ENCODE measurements at places on chromosomes 3 and 15.

GRCh38 chr15:31442699-31443111, 116.1 kb downstream of the KLF13 start:
- no peak for DNase-seq

DNA sequence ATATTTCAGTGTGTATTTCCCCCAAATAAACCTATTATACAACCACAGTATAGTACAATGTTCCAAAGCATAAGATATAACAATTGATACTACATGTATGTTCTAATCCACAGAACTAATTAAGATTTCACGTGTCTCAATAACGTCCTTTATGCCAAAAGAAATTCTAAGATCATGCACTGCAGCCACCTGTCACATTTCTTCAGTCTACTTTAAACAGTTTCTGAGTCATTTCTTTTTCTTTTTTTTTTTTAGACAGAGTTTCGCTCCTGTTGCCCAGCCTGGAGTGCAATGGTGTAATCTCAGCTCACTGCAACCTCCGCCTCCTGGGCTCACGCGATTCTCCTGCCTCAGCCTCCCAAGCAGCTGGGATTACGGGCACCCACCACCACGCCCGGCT, 190.2 kb downstream of the STAG1 start:
- DNase-seq = no peak

DNA sequence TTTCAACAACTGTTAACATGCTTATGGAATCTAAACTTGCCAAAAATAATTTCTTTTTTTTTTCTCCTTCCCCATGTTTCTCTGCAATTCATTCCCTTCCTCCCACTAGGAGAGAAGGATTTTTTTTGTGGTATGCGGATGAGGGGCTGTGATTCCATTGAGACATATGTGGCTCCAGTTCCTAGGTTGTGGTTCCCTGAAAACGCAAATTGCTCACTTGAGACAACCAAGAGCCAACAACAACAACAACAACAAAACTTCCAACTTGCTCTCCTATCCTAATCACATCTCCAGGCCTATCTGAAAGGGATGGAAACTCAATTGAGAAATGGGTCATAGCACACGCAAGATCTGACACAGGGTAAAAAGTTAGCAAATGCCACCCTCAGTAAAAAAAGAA, 406.5 kb upstream of the TGFBR2 start:
- no peak for DNase-seq

- no peak for DNase-seq
These were observed 84.5 kb upstream of the STT3B start for GRCh38 chr3:31448035-31448881.

GRCh38 chr15:73571346-73571745, 61.8 kb downstream of the NPTN start:
- peak; percentile 47 for DNase-seq

DNA sequence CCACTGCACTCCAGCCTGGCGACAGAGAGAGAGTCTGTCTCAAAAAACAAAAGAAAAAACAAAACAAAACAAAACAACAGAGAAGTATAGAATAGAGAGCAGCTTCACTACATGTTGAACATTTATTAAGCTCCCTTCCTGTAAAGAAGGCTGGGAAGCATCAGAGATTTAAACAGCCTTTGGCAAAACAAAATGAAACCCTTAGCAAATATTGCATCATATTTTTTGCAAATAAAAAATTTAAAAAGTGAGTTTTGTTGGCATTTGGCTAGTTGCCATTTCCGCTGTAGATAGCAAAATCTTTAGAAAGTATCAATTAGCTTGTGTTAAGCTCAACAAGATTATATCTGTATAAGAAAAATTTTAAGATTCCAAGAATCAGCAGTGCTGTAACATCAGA, 151.2 kb downstream of the SERPINI1 start:
- DNase-seq = no peak

GRCh38 chr3:10119376-10119775, 3.9 kb downstream of the BRK1 start:
- DNase-seq = no peak

GRCh38 chr15:79071901-79072300, 18.7 kb downstream of the RASGRF1 start:
- no peak for DNase-seq

- DNase-seq = no peak
These were observed 241.0 kb upstream of the ZNF717 start for GRCh38 chr3:76026379-76026778.

DNA sequence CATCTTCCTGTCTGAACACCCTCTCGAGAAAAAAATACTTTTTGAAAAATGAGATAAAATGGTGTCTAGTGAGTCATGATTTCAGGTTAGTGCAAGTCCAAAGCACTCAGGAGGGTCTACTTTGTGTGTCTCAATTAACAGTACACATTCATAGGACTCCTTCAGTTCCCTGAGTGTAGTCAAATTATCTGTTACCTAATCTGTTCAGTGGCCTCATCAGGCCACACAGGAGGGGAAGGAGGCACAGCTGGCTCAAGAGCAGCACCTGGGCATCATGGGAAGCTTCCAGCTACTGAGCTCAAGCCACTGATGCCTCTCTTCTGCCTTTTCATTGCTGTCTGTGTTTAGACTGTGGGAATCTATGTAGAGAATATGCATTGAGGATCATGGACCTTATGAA, 341.4 kb upstream of the SGO1 start:
- DNase-seq = no peak

GRCh38 chr3:8938021-8938420, 25.3 kb downstream of the RAD18 start:
- DNase-seq = no peak

DNA sequence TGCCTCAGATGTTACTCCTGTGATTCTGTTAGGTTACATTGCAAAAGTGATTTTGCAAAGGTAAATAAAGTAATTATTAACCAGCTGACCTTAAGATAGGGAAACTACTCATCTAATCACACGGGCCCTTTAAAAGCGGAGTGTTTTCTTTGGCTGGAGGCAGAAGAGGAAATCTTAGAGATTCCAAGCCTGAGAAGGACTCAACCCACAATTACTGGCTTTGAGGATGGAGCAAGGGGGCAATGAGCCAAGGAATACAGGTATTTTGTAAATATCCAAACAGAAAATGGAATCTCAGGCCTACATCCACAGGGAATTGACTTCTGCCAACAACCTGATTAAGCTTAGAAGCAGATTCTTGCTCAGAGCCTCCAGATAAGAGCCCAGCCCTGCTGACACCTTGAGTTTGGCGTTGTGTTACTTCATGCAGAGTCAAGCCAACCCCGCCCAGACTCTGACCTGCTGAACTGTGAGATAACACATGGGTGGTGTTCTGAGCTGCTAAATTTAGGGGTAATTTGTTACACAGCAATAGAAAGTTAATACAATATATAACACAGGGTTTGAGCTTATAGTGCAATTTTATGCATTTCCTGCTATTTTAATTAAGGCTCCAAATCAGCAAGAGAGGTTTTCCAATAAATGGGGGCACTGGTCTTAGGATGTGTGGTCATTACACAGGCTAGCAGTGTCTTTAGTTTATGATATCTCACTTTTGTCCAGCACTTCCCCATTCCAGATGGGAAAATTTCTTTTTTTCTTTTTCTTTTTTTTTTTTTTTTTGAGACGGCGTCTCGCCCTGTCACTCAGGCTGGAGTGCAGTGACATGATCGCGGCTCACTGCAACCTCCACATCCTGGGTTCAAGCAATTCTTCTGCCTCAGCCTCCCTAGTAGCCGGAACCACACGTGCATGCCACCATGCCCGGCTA, 19.5 kb downstream of the NFKBIZ start:
- no peak for DNase-seq

GRCh38 chr15:48945386-48945785, 18.3 kb downstream of the SHC4 start:
- no peak for DNase-seq

DNA sequence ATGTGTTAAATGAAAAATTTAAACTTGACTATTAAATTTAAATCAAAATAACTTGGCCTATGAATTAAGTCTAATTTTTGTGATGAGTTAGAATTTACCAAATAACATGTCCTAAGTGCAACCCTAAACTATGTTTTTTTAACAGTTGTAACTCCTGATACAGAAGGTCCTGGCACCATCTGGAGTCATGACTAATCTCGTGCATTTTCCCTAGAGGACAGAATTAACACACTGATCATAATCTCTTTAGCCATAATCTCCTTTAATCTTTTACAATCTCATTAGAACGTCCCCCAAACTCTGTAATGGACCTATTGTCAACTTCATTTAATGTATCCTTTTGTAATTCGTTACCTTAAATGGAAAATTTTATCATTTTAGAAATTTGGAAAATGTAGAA, 100.6 kb downstream of the SUCNR1 start:
- DNase-seq = no peak

- no peak for DNase-seq
These were observed 159.6 kb downstream of the MFSD1 start for GRCh38 chr3:158961471-158961870.

- no peak for DNase-seq
These were observed 165.2 kb upstream of the TPM1 start for GRCh38 chr15:62877276-62877857.

GRCh38 chr3:68121287-68121686, 466.9 kb upstream of the SUCLG2 start:
- DNase-seq = no peak

- DNase-seq = no peak
These were observed 6.6 kb upstream of the KBTBD8 start for GRCh38 chr3:66991459-66991858.

DNA sequence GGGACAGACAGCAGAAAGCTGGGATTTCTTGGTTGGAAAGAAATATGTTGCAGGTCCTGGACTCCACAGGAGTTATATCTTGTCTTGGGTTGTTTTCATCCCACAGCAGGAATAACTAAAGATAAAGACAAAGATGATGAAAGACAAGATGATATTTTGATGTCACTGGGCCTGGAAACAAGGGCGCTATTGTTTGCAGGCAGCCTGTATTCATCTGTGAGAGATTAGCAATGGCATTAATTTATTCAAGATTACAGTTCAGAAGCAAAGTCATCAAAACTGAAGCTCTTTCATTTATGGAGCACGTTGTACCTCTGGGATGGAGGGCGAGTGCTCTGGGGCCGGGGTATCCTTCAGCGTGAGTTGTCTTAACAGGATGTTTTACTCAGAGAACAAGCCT, 213.8 kb downstream of the LRTM1 start:
- no peak for DNase-seq

- DNase-seq = no peak
These were observed 102.9 kb downstream of the TFDP2 start for GRCh38 chr3:142046320-142047020.

GRCh38 chr3:14652-15051, 181.9 kb upstream of the CHL1 start:
- DNase-seq = no peak

- no peak for DNase-seq
These were observed 52.7 kb downstream of the NSMCE3 start for GRCh38 chr15:29216955-29217354.

GRCh38 chr3:119570229-119570628, 9.1 kb upstream of the ADPRH start:
- DNase-seq = no peak

DNA sequence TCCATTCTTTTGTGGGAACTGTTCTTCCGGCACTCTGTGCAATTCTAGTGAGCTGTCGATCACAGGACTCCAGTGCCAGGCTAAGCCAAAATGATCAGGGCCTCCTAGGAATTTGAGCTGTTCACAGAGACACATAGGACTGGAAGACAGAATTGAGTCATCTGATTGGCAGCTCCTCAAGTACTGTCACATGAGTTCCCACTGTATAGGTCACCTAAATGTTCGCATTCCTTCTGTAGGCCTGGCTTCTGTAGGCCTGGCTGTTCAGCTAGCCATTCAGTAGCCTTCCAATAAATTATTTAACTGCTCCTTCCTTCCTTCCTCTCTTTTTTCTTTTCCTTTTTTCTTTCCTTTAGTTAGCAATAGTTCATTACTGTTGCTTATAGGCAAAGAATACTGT, 4.3 kb downstream of the PROS1 start:
- DNase-seq = no peak

- DNase-seq = no peak
These were observed 10.6 kb upstream of the SFMBT1 start for GRCh38 chr3:53056442-53056841.

GRCh38 chr3:141076797-141077571, 25.8 kb downstream of the SPSB4 start:
- peak; percentile 81 for DNase-seq

DNA sequence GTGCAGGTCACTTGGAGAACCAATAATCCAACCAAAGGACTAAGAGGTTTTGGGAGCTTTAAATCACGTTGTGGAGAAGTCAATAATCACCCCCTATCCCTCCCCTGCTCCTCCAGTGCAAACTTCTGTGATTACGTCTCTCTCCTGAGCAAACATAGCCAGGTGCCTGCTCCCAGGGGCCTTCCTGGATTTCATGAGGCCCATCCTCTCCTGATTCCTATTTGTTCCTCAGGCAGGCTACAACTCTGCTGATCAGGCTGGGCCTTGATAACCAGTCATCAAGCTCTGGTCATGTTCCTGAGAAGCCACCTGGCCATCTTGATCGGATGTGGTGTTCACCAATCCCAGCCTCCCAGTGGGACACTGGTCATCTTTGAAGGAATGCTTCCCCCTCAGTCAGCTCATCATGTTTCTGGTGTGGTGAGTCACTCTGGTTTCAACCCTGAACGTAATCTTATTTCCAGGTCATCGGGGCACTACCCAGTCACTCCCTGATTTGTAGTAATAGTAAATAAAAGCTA, 2.9 kb upstream of the ZNF710 start:
- no peak for DNase-seq

DNA sequence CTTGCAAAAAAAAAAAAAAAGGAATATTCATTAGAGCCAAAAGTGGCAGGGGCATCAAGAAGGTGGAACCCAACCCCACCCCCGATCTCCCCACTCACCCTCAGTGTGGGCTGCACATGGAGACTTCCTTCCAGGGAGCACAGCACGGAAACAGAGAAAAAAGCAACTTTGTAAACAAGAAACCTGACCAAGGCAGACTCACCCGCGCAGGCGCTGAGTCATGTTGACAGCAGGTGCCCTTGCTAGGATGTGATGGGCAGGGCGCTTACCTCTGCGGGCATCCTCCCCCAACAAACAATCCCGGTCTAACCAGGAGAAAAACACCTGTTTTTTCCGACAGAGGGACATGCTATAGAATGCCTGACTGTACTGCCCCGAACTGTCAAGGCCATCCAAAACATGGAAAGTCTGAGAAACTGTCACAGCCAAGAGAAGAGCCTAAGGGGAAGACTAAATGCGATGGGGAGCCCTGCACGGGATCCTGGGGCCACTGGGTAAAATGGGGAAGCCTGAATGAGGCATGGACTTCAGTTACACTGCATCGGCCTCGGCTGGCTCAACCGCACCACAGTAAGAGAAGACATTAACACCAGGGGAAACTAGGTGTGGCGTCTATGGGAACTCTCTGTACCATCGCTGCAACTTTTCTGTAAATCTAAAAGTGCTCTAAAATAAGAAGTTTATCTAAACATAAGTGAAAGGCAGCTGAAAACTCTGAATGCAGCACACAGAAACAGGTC, 66.7 kb upstream of the GATA2 start:
- no peak for DNase-seq

- peak; percentile 35 for DNase-seq
These were observed 259 bp upstream of the CILP start for GRCh38 chr15:65211482-65211982.

GRCh38 chr3:195219351-195220230, 51.4 kb downstream of the XXYLT1 start:
- no peak for DNase-seq

GRCh38 chr3:106114848-106115247, 246.0 kb upstream of the CBLB start:
- DNase-seq = no peak

- no peak for DNase-seq
These were observed 28.0 kb upstream of the CCDC174 start for GRCh38 chr3:14623569-14624051.

All from nephron progenitor cell (in vitro differentiated cells).